ENCODE measurements at places on chromosomes 3 and 15.

DNA sequence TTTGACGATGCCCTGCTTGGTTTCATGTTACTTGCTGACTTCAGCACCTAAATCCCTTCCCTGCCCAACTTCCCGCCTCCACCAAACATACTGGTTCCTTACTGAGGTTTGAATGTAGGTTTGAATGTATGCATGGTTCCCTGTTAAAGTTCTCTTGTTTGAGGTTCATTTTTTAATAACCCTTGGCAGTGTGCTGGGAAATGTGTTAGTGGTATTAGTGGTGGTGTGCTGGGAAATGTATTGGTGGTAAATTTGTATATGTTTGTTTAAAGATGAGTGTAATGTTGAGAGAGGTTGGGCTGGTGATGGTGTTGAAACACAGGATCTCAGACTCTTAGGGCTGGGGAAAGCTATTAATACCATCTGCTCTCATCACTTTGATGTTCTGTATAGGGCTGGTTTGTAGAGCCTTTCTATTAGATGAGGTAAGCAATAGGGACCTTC, 392.7 kb downstream of the PTPRG start:
- DNase-seq, result no peak

DNA sequence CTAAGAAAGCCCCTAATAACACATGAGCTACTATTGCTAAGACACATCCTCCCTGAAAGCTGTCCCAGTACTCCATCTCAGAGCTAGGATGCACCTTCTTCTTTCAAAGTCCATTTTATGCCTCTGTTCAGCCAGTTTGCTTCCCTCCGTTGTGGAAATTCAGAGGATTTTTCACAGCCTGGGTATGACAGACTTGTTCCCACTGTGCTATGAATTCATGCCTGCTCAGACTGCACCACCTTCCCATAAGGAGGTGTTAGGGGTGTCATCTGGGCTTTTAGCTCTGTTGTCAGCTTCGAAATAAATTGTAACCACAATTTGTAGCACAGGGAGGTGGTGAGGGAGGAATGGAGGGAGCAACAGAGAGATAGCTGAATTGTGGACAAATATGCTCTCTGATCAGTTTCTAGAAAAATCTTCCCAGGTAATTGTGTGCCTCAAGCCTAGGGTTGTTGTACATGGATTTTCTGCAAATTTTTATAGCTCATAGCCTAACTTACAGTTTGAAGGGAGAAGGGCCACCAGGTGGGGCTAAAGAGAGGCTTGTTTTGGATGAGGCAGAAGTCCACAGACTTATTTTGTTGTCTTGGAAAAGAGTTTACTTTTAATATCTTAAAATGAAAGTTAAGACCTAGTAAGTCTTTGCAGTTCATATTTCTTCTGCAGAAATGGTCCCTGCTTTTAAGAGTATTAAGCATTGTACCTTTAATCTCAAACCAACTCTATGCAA, 462.0 kb downstream of the PDCD6IP start:
- peak; percentile 70 for DNase-seq

- DNase-seq, result peak; percentile 10
These were observed 57.1 kb upstream of the FXR1 start for GRCh38 chr3:180855364-180855763.

GRCh38 chr3:160130071-160130470, 95.2 kb upstream of the C3orf80 start:
- DNase-seq, result no peak

DNA sequence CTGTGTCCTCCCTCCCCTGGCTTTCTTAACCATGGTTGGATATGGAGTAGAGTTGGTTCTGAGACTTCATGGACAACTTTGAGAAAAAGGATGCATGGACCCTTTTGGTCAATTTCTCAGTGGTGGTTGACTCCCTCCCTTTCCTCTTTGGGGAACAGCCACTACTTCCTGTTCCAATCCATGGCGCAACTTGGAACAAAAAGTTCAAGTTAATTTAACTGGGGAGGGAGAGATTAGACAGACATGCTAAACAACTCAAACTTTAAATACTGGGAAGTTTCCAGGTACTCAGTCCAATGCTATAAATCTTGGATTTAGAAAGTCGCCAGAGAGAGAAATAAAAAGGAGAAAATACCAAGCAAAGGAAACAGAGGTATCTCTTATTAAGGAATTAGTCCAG, 202.2 kb downstream of the PDZRN3 start:
- DNase-seq, result no peak

DNA sequence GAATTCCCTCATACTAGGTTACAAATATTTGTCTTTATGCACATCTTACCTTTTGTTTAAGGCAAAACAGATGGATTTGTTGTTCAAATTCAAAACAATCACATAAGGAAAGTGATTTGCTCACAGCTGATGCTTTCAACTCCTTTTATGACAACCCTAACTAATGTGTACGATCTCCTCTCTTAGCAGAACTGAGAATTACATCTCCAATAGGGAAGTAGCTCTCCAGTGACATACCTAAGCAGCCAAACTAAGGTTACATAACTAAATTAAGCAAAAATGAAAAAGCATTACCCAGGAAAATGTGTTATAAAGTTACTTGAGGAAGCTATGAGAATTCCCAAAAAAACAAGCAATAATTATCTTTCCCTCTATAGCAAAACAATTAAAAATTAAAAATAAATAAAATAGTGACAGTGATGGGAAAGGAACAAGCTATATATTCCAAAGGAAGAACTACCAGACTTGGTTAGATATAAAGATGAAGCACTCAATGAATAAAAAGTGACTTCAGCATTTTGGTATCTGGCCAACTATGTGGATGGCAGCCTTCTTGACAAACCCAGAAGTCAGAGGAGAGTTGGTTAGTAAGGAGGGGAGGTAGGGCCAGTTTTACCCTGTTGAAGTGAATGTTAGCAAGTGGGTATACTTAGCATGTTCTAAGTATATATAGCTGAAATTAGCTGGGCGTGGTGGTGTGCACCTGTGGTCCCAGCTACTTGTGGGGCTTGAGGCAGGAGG, 32.4 kb downstream of the PEAK1 start:
- DNase-seq, result no peak

- DNase-seq, result no peak
These were observed 55.5 kb downstream of the ST6GAL1 start for GRCh38 chr3:186985661-186986364.

- no peak for DNase-seq
These were observed 172.6 kb downstream of the RBMS3 start for GRCh38 chr3:29453284-29454001.

GRCh38 chr3:107235193-107235927, 141.9 kb upstream of the CCDC54 start:
- peak; percentile 5 for DNase-seq

- DNase-seq, result no peak
These were observed 14.7 kb upstream of the RAB6B start for GRCh38 chr3:133910422-133910821.

DNA sequence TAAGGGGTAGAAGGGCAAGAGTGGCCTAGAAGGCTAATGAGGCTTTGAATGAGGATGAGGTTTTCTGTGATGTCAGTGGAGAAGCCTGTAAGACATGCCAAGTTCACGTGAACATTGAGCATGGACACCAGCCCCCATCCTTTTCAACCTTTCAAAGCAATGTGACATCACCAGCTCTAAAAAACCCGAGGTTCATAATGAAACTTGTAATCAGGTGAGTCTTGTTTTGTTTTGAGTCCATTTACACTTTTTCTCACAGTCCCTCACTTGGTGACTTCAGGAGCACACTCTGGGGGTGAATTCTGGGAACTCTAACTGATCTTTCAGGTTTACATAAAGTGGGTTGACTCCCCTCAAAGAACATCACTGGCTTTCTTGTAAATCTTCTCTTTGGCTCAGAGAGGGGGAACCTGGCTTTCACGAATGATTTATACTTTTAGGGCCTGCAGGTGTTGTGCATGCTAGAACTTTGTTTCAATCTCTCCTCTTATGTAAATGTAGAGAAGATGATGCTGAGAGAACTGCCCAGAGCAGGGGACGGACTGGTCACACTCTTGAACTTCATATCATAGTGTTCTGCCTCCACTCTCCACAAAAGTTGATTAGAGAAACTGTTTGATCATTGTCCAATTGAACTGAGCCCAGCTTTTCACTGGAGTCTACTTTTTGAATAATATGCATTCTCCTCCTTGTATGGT, 224.7 kb upstream of the SATB1 start:
- DNase-seq, result no peak

DNA sequence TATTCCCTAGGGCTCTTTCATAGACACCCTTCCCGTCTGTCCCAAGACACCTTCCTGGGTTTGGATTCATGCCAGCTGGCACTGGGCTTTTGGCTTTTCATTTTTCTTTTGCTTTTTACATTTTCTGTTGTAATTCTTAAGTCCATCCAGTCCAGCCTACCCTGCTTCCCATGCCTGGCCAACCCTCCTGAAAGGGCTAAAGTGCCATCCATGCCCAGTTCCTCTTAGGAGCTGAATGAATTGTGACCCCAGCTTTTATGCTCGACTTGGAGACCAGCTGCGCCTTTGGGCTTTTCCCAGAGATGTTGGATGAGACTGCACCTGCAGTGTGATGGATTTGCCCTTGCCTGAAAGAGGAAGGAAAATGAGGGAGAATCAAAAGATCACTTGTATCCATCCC, 25.8 kb downstream of the LRRN1 start:
- DNase-seq, result no peak

DNA sequence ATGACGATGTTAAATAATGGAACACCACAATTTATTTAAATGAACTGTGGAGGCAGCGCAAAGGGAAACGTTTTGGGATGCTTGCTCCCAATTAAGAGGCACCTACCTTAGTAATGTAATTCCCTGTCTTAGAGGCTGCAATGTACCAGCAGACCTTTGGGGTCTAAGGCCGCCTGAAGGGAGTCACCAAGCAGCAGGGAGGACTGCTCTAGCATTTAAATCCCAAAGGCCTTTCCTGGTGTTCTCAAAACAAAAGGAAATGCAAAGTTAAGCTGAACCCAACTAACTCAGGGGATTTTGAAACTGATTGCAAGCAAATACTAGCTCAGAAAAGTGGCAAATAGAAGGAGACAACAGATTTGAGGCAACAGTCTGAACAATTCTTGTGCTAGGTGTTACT, 510.8 kb downstream of the GABRG3 start:
- no peak for DNase-seq

GRCh38 chr15:71237456-71238188, 122.4 kb downstream of the THSD4 start:
- no peak for DNase-seq

DNA sequence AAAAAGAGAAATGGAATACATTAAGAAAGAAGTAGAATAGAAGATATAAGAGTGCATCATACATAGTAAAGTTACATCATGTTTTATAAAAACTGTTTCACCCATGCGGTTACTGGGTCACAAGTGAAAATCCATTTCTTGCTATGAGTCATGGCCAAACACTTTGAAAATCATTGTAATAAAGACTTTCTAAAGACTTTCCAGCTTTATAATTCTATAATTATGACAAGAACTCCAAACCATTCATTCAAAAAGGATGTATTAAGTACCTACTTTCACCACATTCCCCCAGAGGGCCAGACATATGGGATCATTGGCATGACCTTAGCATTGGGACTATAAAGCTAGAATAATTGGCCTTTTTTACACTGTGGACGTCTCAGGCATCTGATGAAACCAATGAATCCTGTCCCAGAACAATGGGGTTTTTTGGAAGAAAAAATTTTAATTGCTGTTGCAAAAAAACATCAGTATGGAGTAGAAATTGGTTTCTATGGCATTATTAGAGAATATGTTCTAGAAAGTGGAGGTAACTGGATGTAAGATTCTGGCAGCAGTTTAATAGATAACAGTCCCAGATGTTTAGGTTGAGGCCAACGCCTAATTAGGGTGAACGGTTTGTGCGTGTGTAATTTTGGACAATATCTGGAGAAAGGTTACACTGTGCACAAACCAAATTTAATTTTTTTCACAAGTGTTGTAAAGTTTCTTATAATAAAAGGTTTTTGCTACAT, 3.3 kb upstream of the SKIC8 start:
- DNase-seq, result no peak

DNA sequence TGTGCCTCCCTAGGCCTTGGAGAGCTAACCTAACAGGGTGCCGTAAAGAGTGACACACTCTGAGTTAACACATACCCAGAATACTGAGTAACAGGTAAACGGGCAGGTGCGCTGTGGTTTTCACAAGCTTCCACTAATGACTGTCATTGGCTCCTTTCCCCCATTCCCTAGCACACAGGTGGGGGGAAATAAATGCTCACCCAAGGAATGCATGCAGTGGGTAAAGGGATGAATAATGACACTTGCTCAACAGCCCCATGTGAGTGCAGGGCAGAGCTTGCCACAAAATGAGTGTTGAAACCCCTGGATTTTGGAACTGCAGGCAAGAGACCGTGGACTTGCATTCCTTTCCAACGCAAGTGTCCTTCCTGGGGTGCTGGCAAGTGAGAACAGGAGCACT, 57.6 kb downstream of the ADAMTS17 start:
- DNase-seq, result no peak

- no peak for DNase-seq
These were observed 61.7 kb downstream of the FSIP1 start for GRCh38 chr15:39720621-39721611.

- DNase-seq, result no peak
These were observed 26.8 kb downstream of the SERPINI1 start for GRCh38 chr3:167762296-167762695.

GRCh38 chr3:139427283-139428060, 38.0 kb upstream of the COPB2 start:
- DNase-seq, result peak; percentile 72

- no peak for DNase-seq
These were observed 144.7 kb downstream of the TLE3 start for GRCh38 chr15:69953051-69953450.

- no peak for DNase-seq
These were observed 34.9 kb upstream of the CILP start for GRCh38 chr15:65246026-65246714.

DNA sequence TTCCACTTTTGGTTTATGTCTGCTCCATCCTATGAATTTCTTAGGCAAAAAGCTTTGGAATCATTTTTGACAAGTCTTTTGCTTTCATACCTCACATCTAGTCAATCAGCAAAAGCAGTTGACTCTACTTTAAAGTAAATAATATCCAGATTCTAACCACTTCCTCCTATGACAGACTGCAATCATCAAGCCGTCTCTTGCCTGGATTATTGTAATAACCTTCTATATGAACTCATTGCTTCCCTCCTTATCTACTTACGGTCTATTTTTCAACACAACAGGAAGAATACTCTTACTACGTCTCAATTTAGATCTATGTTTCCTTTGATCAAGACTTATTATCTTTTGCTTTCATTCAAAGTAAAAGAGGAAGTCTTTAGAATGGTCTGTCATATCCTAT, 20.7 kb downstream of the CLDN1 start:
- no peak for DNase-seq

DNA sequence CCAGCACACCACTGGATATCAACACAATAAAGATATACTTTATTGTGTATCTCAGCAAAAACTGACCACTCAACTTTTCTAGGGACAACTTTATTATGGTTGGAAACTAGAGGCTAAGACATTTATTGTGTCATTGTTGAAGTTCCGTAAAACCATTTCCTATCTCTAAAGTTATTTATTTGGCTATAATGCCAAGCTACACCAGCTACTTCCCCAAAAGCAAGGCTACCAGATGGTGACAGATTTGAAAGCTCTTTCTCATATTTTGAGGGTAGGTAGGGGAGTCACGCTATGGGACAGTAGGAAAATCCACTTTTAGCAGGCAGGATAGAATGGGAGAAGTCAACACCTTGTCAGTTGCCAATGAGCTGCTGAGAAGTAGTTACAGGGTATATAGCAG, 834.6 kb upstream of the CFAP20DC start:
- DNase-seq, result no peak
